Activated T-helper 1 cell treated with Interleukin-2 at 50 U/mL for 16 hours (primary cell): ENCODE measurements at places on chromosomes 4 and X.

- no peak for DNase-seq
Observed at GRCh38 chr4:87270144-87270543, 49.7 kb upstream of the KLHL8 start.

- no peak for DNase-seq
Observed at GRCh38 chrX:2628751-2629315, 62.3 kb upstream of the CD99 start.

DNA sequence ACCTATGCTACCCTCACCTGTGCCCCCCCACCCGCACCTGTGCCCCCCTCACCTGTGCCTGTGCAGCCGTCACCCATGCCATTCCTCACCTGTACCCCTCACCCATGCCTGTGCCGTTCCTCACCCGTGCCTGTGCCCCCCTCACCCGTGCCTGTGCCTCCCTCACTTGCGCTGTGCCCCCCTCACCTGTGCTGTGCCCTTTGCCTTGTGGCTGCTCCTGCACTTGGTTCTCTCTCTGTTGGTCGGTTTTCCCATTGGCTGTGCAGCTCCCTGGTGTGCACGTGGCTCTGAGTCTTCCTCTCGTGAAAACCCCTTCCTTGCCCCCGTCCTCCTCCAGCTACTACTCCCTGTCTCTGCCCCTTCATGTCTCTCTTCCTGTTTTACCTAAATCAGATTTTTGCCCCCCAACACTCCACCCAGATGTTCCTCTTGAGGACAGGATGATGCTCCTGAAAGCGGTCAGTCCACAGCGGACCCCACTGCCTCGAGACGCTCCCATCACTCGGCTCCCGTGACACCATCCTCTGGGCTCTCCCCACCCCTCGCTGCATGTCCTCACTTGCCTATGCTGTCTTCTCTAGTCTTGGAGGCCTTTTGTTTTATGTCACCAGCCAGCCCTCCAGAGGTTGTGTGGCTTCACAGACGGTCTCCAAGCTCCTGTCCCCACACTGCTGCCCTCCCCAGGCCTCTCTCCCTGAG, 6.8 kb downstream of the MAEA start:
- DNase-seq: no peak

- no peak for DNase-seq
Observed at GRCh38 chr4:158912390-158912789, 143.6 kb downstream of the FNIP2 start.

DNA sequence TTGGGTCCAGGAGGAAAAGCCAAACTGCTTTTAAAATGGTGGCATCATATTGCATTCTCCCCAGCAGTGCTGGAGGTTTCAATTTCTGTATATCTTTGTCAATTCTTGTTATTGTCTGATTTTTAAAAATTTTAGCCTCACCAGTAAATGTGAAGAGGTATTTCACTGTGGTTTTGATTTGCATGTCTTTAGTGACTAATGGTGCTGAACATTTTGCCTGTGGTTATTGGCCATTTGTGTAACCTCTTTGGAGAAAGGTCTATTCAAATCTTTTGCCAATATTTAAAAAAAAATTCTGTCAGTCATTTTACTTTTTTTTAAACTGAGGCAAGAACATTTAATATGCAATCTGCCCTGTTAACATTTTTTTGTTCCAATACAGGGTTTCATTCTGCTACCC, 322.1 kb downstream of the TLL1 start:
- no peak for DNase-seq

DNA sequence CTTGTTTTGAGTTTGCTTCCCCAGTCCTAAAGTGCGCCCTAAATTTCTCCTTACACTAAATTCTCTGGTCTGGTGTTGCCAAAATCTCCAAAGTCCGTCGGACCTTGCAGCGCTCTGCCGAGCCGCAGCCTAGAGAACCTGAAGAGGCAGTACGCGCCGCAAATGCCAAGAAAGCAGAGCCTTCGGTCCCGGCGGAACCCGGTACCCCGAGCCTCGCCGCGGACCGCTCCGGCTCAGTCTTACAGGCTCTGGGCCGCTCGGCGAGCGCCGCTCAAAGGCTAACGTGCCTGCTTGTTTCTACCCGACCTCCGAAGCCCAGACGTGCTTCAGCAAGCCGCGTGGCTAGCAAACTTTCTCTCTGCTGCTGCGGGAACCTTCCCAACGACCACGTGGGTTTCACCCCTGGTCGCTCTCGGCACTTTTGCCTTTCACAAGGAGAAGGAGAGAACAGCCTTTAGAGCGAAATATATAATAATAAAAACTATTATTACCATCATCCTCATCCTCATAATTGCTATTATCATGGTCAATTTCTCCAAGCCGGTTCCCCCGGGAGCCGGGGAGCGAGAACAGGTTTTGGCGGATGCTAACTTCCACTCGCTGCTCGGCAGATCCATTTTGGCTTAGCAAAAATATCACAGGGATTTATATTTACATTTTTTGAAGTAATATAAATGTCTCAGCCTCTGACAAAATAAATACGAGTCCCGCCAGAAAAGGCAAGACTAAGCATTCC, 2.2 kb upstream of the HTR2C start:
- no peak for DNase-seq

- DNase-seq: no peak
Observed at GRCh38 chr4:128481752-128482480, 194.3 kb upstream of the PGRMC2 start.

DNA sequence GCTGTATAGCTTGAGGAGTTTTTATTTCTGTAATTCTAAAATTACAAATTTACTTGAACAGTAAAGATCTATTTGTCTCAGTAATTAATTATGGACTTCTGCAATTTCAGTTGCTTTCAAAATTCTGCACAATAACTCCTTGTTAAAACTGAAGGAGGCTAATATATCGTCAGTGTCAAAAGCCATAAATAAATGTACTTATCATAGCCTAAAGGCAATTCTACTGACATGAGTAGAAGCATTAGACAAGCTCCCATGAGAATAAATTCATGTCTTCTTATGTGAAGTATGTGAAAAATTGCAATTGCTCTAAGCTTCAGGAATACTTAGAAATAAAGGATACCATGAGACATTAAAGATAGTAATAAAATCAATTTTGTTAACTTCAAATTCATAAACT, 381.2 kb upstream of the PCDH10 start:
- no peak for DNase-seq

- DNase-seq: no peak
Observed at GRCh38 chrX:68355629-68355920, 77.7 kb downstream of the OPHN1 start.

DNA sequence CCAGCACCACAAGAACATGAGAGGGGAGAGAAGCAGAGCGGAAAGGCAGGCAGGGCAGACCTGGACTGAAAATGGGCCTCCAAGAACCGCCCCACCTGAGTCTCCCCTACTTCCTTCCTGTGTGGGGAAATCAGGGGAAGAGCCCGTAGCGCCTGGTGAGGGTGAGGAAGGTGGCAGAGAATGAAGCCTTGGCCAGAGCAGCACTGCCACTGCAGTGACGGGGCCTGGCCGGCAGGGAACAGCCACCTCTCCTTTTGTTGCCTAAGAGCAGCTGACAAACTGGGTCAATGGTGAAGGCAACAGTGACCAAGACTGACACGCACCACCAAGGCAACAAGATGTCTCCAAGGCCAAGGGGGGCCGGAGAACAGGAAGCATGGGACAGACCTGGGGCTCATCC, 58.4 kb upstream of the CBR4 start:
- no peak for DNase-seq

- DNase-seq: no peak
Observed at GRCh38 chr4:168131196-168131595, 38.9 kb downstream of the ANXA10 start.

- DNase-seq: no peak
Observed at GRCh38 chr4:89681219-89681618, 155.7 kb downstream of the SNCA start.

DNA sequence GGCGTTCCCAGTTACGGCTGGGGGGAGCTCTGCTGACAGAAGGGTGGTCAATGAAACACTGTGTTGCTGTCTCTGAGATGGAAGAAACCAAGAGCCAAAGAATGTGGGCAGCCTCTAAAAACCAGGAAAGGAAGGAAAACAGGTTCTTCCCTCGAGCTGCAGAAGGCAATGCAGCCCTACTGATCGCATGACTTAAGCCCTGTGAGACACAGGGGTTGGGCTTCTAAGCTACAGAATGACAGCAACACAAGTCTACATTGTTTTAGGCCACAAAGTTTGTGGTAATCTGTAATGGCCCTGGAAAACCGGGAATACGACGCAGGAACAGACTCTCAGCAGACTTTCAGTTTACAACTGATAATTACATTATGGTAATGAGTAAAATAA, 38.2 kb upstream of the MTNR1A start:
- no peak for DNase-seq

DNA sequence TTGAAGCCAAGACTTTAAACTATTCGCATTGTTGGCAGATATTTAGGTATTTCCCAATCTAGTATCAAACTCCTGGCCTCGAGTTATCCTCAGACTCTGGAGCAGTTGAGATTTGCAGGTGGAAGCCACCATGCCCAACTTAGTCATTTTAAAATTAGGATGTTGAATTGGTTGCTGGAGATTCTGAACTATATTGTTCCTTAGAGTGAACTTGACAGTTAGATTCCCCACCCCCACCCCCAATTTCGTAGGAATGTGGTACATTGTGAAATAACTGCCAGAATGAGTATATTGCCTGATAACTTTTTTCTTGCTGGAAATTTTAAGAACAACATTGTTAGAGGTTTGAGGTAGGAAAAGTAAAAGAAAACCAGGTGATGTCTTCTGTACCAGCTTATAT, 2.3 kb downstream of the NOCT start:
- DNase-seq: no peak

DNA sequence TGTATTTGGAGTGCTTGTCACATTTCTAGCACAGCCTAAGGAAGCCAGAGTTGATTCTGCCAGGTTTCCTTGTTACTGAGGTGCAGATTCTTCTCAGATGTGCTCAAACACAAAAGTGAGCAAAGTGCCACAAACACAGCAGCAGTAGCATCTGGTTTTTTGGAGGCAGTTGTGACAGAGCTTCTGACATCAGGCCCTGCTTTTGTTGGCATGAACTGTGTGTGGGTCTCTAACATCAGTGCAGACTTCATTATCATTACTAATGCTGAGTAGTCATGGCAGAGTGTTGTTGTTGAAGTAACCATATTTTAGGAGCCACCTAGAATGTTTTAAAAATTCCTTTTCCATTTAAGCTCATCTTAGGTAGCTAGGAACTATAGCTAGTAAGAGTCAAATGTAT, 656.6 kb downstream of the ANKRD50 start:
- DNase-seq: no peak

DNA sequence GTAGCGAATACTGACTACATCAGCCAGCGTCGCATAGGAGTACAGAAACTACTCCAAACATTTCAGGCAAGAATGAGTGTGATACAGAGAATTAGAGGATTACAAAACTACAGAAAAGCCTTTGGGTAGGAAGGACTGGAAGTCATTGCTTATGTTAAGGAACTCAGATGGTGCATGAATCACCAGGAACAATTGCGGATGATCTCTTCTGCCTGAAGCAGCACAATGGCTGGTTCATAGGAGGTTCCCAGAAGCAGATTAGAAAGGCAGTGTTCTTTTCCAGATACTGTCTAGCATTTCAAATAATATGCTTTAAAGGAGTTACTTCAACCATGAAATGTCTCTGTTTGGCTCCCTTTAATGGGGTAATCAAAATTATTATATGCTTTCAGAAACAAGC, 42.5 kb upstream of the MAP9 start:
- DNase-seq: no peak

DNA sequence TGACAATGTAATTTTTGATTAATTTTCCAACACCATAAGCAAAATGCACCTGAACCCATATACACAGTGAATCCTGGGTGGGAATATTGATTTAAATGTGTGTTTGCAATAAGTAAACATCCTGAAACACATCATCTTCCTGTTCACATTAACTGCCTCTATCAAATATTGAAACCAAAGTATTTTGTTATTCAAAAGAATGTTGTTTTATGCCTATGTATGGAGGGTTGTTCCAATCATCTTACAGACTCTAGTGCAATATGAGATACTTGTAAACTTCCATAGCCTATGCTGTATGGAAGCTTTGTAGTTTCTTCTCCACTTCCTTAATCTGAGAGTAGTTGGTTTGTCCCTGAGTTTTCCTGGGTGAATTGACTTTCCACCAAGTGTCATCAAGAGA, 105.4 kb upstream of the SLC7A11 start:
- DNase-seq: no peak

- no peak for DNase-seq
Observed at GRCh38 chr4:147596981-147597380, 20.2 kb upstream of the TMEM184C start.

DNA sequence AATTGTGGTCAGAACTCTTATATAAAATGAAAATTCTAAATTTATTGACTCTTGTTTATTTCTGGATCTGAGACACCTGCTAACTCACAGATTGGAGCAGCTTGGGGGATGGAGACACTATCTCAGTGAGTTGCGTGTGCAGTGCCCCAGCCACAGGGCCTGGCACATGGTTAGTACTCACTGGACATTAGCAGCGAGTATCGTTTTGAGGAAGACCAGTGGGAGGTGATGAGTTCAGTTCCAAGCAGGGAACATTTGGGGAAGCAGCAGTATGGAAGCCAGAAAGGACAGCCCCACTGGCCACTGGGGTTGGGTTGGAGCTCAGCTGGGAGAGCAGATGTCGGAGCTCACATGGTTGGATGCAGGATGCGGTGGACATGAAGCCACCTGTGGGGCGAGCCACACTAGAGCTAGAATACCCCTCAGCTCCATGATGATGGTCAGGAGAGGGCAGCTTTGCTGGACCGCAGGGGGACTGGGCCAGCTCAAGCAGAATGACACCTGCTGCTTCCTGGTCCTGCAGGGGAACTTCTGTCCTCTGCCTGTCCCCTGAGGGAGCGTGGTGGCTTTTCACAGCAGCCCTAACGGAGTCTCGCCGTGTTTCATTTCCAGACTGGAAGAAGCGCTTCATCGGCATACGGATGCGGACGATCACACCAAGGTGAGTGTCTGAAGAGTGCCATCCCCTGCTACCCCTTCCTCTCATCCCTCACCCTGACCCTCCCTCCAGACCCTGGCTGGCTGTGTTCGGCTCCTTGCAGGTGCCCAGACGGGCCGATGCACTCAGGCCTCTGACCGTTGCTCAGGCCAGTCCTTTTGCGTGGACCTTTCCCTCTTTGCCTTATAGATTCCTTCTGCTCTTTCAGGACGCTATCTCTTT, 32.5 kb downstream of the HTRA3 start:
- no peak for DNase-seq

GRCh38 chr4:152304220-152304619, 231.7 kb downstream of the FBXW7 start:
- no peak for DNase-seq

DNA sequence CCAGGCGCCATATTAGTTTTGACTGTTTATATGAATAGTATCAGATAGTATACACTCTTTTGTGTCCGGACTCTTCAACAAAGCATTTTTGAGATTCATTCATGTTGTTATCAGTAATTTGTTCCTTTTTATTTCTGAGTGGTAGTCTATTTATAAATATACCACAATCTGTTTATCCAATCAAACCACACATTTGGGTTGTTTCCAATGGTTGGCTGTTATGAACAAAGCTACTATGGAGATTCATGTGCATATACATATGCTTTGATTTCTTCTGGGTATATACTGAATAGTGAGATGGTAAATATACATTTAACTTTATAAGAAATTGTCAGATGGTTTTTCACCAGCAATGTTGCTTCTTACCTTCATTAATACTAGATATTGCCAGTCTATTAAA, 36.8 kb upstream of the TAPT1 start:
- no peak for DNase-seq

GRCh38 chr4:165700855-165701254, 172.2 kb upstream of the TLL1 start:
- DNase-seq: no peak
